ENCODE measurements at places on chromosomes 11 and 22.

DNA sequence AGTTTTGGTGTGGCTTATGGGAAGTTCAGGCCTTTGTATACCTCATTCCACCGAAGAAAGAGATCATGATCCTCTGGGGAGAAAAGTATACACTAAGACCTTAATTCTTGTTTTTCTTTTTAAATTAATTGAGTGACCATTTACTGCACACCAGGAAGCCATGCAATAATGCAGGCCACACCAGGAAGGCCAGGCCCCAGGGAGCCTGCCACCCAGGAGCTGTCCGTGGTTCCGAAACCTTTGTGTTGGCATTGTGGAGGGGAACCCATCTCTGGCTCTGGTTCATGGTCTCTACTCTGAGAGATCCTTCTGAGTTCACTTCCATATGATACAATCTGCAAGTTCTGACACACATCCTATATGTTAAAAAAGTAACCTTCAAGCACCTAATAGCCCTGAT lies 291.8 kb downstream of the MIAT start:
- no peak for DNase-seq

DNA sequence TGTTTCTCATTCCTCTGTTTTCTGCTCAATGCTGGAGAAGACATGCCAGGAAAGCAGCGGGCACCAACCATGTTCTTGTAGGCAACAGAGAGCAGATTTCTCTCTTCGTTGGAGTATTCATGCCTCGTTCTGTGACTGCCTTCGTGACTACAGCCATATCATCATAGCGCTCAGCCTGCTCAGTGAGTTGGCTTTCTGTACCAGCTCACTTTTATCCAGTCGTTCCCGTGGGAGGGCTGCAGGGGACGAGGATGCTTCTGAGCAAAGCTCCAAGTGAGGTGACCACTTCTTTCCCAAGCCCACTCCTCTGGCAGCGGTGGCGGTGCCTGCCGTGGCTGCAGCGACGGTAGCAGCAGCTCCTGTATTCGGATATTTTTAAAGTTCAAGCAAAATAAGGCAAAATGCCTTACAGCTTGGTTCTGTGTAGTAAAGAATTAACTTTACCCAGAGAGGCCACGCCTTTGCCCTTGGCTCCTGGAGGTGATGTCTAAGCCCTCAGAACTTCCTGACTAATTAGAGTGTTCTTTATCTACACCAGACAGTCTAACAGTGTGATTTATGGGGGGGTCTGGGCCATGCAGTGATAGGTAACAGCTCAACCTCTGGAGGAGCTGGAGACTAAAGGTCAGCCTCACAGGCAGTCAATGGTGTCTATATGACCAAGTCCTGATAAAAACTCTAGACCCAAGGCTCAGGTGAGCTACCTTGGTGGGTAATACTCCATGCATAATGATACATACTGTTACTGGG lies 35.3 kb downstream of the LDHAL6A start:
- no peak for DNase-seq

- no peak for DNase-seq
These were observed 43.8 kb downstream of the FLI1 start for GRCh38 chr11:128737704-128738103.

GRCh38 chr11:92601048-92601447 lies 368.4 kb upstream of the MTNR1B start:
- no peak for DNase-seq

- no peak for DNase-seq
These were observed 17.8 kb downstream of the ZFP91 start for GRCh38 chr11:58596621-58597020.

DNA sequence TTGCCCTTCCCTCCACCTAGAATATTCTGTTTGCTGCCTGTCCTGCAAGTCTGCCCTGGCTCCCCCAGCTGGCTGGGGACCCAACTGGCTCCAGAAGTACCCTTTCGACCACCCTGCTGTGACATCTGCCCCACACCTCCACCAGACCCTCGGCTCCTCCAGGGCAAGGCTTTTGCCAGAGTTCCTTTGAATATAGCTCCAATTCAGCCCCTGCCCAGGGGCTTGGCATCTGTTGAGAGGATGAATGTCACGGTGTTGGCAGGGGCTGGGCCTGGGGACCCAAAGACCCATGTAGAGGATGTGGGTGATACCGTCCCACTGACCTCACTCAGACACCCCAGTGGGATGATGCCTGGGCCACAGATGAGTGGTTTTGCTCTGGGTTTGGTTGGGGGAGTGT lies 4.0 kb downstream of the NLRP6 start:
- DNase-seq: no peak

GRCh38 chr22:41557401-41558240 lies 3.2 kb upstream of the CSDC2 start:
- DNase-seq: no peak

GRCh38 chr11:119637481-119637880 lies 91.5 kb downstream of the NECTIN1 start:
- no peak for DNase-seq
